ENCODE measurements at places on chromosomes 1 and 21.

- DNase-seq, result no peak
Measured at GRCh38 chr1:246827396-246827795, 103.2 kb downstream of the SCCPDH start.

- no peak for DNase-seq
Measured at GRCh38 chr21:41833497-41834115, 45.5 kb downstream of the PRDM15 start.

DNA sequence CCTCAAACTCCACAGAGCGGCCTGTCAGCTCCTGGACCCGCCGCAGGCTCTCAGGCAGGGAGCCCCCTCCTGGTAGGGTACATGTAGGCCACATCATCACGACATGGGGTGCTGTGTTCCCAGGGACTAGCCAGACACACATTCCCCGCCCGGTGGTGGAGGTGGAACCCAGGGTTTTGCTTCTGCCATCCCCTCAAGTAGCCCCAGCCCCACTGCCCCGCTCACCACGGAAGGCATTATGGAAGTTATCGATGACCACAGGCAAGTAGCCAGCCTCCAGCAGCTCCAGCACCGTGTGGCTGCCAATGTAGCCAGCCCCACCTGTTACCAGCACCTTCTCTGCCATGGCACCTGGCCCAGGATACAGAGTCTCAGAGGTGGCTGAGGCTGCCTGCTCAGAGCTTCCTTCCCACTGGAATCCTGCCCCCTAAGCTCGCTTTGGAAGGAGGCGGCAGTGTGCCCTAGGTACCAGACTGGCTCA lies 1.9 kb downstream of the GALE start:
- DNase-seq, result no peak

GRCh38 chr1:182301467-182302198 lies 90.0 kb downstream of the GLUL start:
- no peak for DNase-seq

- no peak for DNase-seq
Measured at GRCh38 chr1:58899587-58900271, 115.9 kb upstream of the JUN start.

DNA sequence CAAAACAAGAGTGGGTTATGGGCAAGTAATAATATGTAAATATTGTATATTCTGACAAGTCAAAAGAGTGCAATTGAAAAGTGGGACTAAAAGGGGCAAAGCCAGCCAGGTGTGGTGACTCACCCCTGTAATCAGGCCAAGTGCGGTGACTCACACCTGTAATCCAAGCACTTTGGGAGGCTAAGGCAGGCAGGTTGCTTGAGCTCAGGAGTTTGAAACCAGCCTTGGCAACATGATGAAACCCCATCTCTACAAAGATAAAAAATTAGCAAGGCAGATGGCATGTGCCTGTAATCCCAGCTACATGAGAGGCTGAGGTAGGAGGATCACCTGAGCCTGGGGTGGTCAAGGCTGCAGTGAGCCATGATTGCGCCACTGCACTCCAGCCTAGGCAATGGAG lies 304.0 kb downstream of the HHIPL2 start:
- DNase-seq, result no peak

- DNase-seq, result no peak
Measured at GRCh38 chr1:40362699-40363098, 10.8 kb upstream of the SMAP2 start.

- DNase-seq, result no peak
Measured at GRCh38 chr21:27565364-27565763, 598.5 kb upstream of the ADAMTS5 start.

- peak; percentile 9 for DNase-seq
Measured at GRCh38 chr21:34198231-34199120, 125.1 kb downstream of the MRPS6 start.

DNA sequence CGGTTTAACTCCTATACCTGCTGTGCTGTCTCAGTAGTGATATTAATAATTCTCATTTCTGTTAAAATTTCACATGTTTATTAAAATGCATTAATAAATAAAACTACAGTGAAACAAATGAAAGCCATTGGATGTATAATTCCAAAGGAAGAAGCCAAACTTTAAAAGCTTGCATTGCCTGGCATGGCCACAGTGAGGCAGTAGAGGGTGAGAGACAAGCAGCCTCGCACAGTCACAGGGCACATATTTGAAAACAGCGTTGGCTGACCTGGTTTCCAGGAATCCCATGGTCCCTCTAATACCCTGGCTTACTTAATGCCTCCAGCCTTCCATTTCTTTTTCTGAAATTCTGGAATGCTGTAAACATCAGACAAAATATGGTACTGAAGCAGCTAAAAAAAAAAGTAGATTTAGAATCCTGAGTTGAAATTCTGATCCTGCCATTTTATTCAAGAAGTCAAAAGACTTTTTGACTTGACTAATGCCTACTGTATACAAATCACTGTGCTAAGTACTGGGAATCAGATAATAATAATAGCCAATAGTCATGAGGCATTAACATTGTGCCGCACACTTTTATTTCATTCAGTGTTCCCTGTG lies 6.7 kb upstream of the RNASEL start:
- DNase-seq, result peak; percentile 54

GRCh38 chr1:247114351-247115140 lies 10.4 kb upstream of the ZNF669 start:
- no peak for DNase-seq

All from T-cell (primary cell).